ENCODE measurements at places on chromosomes 12 and 14.

DNA sequence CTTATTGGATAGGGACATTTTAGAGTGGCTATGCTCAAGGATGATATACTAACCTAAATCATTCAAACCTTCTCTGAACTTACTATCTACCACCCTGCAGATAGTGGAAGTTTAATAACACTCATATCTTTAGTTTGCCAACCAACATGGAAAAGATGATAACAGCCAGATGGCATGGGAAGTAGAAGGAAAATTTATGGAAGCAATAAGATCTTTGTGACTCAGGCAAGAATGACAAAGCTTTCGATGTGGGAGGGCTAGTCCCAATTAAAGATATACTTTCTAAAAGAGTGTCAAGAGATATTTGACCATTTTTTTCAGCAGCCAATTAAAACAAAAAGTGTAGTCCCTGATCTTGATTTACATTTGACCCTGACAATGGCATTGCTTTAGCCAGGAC lies 631.7 kb downstream of the RPS29 start:
- no peak for DNase-seq

DNA sequence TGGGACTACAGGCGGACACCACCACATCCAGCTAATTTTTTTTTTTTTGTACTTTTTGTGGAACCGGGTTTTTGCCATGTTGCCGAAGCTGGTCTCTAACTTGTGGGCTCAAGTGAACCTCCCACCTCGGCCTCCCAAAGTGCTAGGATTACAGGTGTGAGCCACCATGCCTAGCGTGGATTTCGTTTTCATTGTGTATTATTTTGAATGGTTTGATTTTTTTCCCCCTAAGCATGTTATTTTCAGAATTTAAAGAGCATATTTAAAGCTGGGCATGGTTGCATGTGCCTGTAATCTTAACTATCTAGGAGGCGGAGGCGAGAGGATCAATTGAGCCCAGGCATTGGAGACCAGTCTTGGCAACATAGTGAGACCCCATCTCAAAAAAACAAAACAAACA lies 13.1 kb downstream of the TMEM63C start:
- DNase-seq = no peak

- DNase-seq = no peak
These were observed 59.3 kb upstream of the CCDC91 start for GRCh38 chr12:28130625-28131598.

DNA sequence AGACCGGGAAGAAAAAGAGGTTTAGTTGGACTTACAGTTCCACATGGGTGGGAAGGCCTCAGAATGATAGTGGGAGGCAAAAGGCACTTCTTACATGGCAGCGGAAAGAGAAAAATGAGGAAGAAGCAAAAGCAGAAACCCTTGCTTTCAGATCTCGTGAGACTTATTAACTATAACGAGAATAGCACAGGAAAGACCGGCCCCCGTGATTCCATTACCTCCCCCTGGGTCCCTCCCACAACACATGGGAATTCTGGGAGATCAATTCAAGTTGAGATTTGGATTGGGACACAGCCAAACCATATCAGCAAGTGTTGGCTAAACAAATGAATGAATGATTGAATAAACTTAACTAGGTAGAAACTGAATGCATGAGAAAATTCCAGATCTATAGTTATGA lies 85.3 kb upstream of the PARP11 start:
- no peak for DNase-seq

DNA sequence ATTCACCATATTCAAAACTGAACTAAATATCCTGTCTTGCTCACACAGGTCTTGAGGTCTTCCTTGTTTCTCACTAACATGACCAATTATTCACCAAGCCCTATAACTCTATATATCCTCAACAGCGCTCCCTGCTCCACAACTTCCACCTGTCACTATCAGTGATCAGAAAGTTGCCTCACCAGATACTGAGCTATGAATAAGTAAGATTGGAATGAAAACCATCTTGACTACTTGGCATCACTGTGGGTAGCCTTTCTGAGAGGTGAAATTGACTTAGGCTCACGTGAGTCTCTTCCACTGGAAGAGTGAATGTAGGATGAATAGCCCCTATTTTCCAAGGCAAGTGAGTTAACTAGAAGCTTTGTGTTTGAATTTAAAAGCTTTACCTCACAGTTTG lies 167.1 kb downstream of the PIK3C2G start:
- no peak for DNase-seq

DNA sequence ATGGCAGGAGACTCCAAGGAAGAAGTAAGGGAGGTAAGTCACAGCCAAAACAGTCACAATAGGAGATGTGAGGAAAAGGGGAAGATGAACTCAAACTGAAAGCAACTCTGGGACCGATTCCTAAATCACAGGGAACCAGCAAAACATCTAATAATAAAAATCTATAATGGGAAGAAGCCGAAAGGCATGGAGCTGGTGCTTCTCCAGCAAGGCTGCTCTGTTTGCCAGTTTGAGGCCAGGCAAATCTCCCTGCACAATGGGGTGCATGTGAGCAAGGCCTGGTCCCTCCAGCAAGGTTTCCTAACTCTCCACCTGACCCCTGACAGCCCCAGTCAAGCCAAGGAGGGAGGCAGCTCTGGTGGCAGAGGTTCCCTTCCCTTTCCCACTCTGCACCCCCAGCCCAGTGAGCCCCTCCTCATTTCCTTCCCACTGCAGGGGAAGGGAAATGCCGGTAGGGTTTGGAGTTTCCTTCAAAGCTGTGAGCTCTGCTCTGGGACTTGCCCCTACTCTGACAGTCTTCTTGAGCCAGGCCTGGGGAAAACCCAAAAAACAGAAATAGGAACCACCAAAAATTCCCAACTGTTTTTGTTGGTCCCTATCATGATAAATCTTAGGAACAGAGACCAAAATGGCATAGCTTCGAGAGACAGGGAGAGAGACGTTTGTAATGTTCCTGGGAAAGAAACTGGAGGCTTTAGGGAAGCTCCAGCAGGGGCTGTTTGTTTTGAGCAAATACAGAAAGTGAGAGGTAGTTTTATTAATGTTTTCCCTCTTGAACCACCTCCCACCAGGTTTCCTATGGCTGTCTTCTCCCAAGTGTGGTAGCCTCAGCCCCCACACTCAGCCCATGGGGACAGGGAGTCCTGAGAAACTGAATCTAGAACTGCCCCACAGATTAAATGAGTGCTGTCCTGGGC lies 34.6 kb downstream of the FMNL3 start:
- DNase-seq = no peak

DNA sequence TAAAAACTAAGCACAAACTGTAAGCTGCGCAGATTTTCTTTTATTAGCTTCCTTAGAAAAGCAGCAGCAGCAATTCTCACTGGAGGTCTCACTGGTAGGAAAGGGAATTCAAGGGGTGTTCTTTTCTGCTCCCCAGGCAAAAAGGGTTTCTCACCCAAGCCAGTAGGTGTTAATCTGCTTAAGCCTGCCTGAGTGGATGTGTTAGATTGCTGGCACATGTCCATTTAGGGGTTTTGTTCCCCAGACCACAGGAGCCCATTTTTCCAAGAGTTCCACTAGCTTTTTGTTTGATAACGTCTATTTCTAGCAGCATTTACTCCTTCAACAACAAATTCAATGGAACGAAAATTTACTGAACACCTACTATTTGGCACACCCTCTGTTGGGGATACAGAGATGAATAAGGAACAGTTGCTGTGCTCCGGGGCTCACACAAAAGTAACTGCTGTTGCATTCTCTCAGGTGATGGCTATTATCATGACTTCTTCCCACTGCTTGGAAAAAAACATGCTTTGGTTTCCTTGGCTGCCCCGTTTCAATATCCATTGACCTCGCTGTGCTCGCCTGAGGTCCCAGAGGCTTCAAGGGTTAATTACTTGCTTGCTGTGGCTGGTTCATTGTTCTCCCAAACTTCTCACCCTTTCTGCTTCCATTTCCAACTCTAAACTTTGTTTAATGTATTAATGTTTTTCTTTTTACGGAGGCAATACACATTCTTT lies 31.1 kb upstream of the RIC8B start:
- no peak for DNase-seq

DNA sequence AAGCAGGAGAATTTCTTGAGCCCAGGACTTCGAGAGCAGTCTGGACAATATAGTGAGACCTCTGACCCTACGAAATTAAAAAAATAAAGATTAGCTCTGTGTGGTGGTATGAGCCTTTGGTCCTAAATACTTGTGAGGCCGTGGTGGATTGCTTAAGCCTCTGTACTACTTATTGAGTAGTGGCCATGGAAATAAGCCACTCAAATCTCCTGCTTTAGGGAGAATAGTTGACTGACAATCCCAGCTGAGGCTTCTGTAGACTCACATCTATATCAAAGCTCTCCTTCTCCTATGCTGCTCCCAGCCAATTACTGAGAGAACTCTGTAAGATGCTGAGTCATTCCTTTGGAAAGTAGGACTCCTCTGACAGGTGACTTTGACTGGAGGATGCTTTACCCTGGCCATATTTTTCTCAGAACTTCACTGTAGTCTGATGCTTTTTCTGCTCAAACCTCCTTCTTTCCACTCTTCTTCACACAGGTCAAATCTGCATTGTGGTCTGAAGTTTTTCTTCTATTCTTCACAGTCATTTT lies 420.2 kb downstream of the SLC6A15 start:
- DNase-seq = no peak

DNA sequence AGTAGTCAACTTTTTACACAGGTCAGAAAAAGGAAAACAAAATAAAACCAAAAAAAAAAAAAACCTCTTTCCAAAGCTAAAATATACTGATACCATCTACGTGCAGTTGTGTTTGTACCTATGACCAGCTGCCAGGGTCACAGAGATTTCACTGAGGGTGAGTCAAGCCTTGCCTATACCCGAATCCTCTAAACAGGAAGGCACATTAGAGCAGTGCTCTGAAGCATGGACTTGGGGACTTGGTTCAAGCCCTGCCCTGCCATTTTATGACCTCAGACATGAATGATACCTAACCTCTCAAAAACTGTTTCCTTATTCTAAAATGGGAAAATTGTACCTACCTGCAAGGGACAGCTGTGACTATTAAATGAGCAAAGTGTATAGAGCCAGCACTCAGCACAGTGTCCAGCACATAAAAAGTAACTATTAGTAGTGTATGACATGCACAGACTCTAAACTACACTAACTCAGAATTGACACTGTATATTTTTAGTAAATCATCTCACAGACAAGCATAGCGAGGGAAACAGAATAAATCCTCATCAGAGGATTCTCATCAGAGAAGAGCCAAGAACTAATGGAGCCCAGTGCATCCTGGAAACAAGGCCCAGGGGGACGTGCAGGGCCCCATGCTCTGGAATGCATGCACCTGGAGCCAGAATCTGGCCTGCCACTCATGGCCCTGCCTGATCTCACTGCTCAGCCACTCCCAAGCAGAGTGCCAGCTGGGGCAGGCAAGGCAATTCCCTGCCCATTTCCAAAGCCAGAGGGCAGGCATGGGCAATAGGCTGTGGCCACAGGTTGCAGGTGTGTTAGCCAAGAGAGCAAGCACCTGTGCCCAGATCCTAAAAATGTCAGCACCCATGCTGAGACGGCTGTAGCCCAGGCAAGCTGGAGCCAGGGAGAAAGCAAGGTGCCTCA lies 57.0 kb downstream of the NT5DC3 start:
- no peak for DNase-seq

GRCh38 chr12:131011165-131012079 lies 57.7 kb downstream of the ADGRD1 start:
- DNase-seq = no peak

GRCh38 chr14:90905531-90905930 lies 89.3 kb upstream of the TTC7B start:
- no peak for DNase-seq

DNA sequence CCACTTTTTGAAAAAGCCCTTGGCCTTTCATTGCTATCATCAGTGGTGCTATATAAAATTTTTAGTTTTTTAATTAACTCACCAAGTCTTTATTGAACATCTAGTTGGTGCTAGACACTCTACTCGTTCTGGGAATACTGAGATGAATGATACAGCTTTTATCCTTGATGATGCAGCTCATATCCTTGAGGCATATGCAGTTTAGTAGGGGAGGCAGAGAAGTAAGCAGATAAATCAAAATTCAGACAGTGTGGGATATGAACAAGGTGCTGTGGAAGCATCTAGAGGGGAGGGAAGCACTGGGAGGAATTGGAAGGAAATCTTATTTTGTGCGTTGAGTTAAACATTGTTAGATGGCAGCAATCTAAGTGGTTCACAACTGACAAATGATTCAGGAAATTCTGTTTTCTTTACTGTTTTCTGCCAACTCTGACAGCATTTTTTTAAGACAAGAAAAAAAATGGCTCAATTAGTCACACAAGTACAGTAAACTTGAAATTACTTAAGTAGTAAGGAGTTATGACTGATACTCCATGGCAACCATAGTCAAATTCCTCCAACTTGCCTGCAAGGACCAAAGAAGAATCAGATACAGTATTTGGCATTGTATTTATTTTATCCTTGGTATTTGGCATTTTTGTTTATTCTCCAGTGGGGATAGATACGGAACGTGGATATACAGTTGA lies 119.2 kb downstream of the TMTC2 start:
- DNase-seq = no peak

DNA sequence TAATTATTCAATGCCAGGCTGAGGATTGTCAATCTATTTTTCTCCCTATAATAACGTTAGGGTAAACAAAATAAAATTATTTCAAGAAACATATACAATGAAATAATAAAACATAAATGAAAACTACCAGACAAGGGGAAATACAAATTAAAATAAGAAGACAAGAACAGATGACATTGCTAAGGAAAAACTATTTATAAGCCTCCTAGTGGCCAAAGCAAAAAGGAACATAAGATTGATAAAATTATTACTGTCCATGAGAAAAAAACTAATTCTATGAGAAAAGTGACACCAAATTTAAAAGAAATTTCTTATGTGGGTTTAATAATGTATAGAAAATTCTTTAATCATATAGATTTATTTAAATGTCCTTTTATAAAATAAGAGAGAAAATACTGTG lies 294.7 kb downstream of the TTC6 start:
- no peak for DNase-seq

DNA sequence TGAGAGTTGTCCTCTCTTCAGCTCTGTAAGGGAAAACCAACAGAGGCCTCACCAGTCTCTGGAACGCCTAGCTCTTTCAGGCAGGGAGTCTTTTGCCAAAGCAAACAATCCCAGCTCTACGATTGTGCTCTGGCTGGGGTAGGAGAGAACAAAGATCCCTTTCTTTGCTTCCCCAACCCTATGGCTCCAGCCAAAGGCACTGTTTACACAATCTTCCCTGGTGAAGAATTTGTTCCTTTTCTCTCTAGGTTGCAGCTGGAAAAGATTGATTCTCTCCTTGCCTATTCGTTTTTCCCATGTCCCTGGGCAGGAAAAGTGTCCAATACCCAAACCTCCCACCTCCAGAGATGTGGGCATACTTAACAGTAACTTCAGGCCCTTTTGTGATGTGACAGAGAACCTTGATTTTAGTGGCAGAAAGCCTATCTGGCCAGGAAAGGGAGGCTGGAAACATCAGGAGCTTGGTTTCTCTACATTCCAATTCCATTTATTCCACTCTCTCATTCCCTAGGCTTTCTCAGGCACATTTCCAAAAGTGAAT lies 16.8 kb downstream of the ATP5MC2 start:
- DNase-seq = no peak

GRCh38 chr14:74048281-74048680 lies 29.1 kb downstream of the BBOF1 start:
- DNase-seq = no peak

GRCh38 chr14:40758076-40758475 lies 848.6 kb upstream of the LRFN5 start:
- no peak for DNase-seq

- no peak for DNase-seq
These were observed 9.5 kb downstream of the MYRFL start for GRCh38 chr12:69834576-69834975.
